ENCODE measurements at places on chromosomes 11 and 22. TPM values are rescaled to one million over a fixed set of nuclear protein-coding genes. Genes with fewer than 3 reads are reported as not detected.

Gene TMEM191C
- total RNA-seq: 7.5 TPM

Gene VPREB1
- not detected for total RNA-seq

Gene MRGPRX4
- total RNA-seq: not detected

Gene OR4S1
- total RNA-seq: not detected
